ENCODE measurements at places on chromosomes 4 and X. TPM values are rescaled to one million over a fixed set of nuclear protein-coding genes. Genes with fewer than 3 reads are reported as not detected.

IQCM gene
- total RNA-seq = not detected

PSAPL1 gene
- total RNA-seq = not detected

- DNase-seq = no peak
- peaks cover 3% of the 10 kb centered on the region for H3K4me1 ChIP-seq
- no peaks in the 10 kb centered on the region for H3K36me3 ChIP-seq
- H3K27ac ChIP-seq = no peak overlapping the region
- H3K4me3 ChIP-seq = no peak overlapping the region
Observed at GRCh38 chrX:72713130-72713529, 976 bp downstream of the PHKA1 start.

DNA sequence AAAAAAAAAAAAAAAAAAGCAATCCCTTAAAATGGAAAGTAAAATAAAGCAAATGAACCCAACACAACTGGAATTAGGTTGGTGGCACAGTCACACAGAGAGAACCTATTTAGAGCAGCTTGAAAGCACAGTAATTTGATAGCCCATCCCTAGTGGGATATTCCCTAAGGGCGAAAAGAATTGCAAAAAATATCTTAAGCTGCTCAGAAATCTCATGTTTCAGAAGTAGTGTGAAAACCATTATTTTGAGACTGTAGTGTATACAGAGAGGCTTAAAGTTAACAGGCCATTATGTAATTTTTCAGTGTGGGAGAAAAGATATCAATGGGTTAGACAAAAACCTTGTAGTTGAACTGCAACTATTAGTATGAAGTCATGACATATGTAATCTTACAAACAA is 40.0 kb upstream of the DHX15 start:
- no peaks in the 10 kb centered on the region for H3K36me3 ChIP-seq
- H3K4me3 ChIP-seq = no peak overlapping the region
- no peak overlapping the region for H3K27ac ChIP-seq
- peaks cover 12% of the 10 kb centered on the region for H3K27me3 ChIP-seq

DNA sequence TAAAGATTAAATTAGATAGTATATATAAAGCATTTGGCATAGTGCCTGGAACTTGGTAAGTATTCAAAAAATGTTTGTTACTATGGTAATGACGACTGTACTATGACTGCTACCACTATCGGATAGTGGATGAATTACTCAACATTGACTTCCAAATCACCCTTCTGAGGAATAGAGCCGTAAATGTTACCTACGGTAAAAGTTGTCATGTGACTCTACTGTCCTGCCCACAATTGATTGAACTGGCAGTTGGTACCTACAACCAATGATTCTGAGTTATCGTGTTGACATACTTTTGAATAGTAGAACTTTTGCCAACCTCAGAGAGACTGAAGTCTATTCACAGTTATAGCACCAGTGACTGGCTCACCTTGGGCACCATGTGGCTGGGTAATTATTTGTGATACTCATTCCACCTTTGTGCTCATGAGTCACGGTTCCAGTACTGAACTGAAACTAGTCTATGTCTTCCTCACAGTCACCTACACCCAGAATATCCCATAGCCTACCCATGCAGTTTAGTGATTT is 185.5 kb upstream of the PITX2 start:
- DNase-seq = no peak
- no peak overlapping the region for H3K27ac ChIP-seq
- H3K4me1 ChIP-seq = no peaks in the 10 kb centered on the region
- no peaks in the 10 kb centered on the region for H3K27me3 ChIP-seq
- no peaks in the 10 kb centered on the region for H3K36me3 ChIP-seq
- no peak overlapping the region for H3K4me3 ChIP-seq
